ENCODE measurements at places on chromosomes 2 and 18.

GRCh38 chr2:119480718-119481142 is 43.6 kb downstream of the SCTR start:
- no peak for DNase-seq

DNA sequence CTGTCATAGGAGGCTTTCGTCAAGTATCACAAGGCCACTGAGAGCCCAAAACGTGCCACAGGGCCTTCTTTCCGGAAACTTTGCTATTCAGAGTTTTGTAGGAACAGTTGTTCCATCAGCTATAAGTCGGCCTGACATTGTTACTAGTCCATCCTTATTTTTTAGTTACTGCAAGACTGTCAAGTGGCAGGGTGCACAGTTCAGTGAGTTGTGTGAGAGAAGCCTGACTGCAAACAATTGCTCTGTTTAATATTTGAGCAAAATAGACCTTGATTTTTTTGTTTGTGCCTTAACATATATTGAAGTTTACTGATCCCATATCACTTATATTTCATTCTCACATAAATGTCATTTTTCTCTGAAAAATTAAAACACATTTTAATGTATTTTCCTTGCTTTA is 110.1 kb downstream of the GALNT1 start:
- DNase-seq: no peak

- no peak for DNase-seq
Measured at GRCh38 chr2:58702302-58702885, 461.3 kb upstream of the FANCL start.

DNA sequence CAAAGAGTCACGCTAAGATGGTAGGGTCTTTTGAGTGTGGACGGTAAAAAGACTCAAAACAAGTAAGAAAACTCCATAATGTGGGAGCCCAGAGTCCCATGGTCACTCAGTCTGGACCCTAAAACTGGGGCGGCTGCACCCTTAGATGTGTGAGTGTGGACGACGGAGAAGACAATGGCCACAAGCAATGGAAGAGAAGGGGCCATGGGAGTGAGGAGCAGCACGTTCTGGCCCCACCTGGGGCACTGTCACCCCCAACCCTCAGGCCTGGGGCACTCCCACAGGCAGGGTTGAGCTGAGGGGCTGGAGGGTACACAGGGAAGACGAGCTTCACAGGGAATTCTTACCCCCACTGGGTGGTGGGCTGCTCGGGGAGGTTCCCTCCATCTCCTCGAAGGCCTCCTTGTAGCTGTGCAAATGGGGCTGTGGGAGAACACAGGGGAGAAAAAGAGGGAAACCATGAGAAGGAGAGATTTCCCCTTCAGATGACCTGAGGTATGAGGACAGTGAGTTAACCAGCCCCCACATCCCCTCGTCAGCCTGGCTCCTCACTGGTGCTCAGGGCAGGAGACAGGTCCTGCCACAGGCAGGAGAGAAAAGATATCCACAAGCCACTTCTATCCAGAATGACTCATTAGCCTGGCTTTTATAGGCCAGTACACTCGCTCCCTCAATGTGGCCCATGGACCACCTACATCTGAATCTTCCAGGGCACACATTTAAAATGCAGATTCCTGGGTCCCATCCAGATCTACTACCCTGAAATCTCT is 167.9 kb downstream of the TNS1 start:
- DNase-seq: no peak

GRCh38 chr2:235674146-235674545 is 180.3 kb downstream of the AGAP1 start:
- no peak for DNase-seq

DNA sequence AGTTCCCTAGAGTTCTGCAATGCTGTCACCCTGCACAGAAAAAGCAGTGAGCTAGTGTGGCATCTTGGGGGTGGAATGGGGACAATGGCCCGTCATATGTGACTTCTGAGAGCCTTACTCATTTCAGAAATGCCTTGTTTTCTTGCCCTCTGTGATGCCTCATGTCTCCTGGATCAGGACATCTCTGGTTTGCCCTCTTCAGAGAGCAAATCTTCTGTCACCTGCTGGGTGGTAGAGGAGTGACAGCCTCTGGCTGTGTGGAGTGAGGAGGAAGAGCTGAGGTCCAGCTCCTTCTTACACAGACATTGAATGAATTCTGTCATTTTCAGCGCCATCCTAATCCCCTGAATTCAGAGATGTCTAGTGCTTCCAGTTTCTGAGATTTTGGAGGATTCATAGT is 55.6 kb upstream of the PHLPP1 start:
- no peak for DNase-seq

DNA sequence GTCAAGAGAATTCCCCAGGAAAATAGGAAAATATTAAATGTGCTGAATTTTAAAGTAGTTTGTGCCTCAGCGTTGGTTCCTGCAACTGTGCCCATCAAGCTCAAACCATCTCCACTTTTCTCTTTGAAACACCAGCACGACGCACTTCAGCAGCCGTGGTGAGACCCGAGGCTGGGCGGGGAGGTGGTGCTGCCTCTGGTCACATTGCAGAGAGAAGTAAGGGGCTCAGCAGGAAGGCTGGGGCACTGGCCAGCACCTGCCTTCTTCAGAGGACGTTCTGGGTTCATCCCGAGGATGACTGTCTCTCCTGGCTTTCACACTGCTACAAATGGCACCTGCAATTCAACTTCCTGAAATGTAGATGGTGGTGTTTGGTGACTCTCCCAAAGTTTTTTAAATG is 323.7 kb upstream of the SALL3 start:
- DNase-seq: no peak

- no peak for DNase-seq
Measured at GRCh38 chr2:133643863-133644262, 75.6 kb upstream of the NCKAP5 start.

GRCh38 chr2:234851451-234851850 is 100.4 kb upstream of the SH3BP4 start:
- DNase-seq: no peak

DNA sequence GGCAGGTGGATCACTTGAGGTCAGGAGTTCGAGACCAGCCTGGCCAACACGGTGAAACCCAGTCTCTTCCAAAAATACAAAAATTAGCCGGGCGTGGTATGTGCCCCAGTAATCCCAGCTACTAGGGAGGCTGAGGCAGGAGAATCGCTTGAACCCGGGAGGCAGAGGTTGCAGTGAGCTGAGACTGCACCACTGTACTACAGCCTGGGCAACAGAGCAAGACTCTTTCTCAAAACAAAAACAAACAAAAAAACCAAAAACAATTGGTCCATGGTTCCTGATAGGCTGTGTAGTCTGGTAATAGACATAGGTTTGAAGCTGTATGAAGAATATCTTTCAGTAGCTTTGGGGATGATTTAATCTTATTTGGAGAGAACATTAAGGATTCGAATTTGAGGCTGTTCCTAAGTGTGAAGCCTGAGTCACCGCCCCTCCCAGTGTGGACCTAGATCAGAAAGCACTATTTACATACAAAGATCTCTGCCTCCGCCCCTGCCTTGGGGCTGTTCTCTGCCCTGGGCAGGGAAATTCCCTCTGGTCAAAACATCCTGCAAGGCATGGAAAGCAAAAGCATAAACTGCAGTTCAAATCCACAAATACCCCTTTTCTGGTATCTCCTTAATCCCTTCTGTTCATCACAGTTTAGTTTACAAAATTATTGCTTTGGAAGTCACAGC is 52.8 kb upstream of the PMAIP1 start:
- no peak for DNase-seq

DNA sequence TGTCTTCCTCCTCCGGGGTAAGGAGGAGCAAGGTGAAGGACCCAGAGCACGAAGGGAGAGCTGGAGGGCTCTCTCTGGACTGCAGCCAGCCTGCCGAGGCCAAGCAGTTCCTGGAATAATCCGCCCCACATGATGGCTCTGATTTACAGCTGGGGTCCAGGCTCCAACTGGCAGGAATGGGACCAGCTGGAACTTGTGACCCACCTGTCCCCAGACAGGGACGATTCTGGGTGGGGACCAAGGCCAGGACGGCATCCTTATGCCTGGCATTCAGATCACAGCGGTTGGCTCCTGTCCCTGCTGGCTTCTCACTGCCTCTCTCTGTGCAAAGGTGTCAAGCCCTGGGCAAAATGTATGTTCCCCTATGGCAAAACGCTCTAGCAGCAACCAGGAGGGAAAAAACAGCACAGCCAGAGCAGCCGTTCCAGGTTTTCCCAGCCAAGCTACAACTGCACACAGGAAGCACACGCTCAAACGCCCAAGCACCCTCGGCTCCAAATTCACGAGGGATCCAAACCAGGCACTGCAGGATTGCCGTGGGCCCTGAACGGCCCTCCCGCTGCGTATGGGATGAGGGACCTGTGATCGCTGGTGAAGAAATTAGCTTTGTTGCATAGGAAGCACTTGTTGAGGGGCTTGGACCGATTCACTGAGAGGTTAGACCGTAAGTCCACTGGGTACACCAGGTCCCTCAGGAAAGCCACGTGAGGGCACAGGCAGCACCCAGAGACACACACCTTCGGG is 35.8 kb downstream of the FAM178B start:
- DNase-seq: no peak

DNA sequence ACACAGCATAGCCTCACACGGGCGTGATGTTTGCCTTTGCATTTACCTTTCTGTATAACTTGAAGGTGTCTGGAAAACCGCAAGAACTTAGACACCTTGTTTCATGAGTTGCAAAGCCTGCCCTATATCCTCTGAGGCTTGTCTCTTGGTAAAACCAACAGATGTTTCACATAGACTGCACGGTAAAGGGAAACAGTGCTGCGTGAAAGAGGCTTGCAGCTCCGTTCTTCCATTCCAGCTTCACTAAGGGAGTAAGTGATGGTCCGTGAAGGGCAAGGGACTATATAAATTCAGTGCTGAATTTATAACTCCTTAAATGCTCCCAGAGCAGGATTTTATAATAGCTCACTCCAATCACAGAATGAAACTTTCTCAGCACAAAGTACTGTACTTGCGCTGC is 360.5 kb downstream of the SOX11 start:
- no peak for DNase-seq

DNA sequence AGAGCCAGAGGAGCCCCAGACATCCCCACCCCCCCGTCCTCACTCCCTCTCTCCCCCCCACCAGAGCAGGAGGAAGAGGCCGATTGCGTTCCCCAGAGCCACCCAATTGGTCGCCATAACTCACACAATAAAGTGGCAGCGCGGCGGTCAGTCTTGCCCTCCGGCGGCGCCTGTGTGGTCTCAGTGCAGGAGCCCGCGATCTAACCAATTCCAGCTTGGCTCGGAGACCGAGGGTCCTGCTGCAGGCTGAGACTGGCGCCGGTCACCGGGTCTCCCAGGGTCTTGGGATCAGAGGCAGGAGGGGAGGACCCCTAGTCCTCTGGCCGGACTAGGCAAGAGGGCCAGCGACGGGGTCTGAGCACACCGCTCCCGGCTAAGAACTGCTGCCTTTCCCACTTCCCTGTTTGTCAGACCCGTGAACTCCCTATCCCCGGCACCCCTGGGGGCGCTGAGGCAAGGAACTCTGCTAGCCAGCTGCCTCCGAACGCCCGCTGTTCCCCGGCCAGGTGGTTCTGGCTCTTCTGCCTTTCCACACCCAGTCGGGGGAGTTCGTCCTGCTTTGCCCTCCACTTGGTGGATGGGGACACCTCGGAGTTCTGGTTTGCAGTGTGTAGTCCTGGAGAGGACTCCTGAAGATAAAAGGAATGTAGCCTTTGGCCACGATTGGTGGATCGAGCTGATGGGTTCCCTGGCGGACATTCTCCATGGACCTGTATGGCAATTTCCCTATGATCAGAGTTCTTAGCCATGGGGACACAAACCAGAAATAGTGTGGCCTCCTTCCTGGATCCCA is 1.0 kb upstream of the HOXD12 start:
- no peak for DNase-seq

DNA sequence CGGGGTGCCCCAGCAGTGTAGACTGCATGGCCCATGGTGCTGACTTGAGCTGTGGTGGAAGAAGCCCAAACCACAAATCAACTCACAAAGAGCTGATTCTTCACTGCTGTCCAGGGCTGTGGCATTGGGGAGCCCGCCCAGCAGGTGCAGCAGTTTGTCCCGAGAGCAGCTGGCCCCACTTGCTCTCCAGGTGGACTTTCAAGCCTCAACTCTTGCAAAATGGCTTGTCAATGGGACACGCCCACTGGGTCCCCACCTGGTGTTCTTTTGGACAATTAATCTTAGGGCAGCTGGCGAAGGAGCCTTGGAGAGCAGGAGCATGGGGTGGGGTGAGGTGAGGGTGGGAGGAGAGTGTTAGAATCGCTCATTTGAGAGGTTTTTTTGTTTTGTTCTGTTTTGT is 117.9 kb downstream of the MYCN start:
- DNase-seq: no peak

DNA sequence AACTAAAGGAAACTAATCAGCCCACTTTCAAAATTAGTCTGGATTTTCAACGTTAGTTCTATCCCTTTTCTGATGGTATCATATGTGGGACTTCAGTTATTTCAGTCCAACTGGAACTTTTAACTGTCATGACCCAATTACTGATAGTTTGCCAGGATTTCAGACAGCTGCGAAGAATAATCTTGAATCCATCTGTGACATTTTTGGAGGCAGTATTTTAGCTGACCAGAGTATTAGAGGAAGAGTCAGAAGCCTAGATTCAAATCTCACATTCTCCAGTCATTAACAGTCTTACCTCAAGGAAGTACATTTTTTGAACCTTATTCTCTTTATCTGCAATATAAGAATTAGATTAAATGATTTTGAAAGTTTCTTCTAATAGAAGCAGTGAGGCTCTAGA is 81.3 kb downstream of the PTRHD1 start:
- no peak for DNase-seq

GRCh38 chr2:232839411-232840079 is 30.5 kb upstream of the SNORC start:
- DNase-seq: no peak

- DNase-seq: no peak
Measured at GRCh38 chr18:40692871-40693270, 1262.2 kb upstream of the PIK3C3 start.

GRCh38 chr2:219574484-219575311 is 2.6 kb downstream of the INHA start:
- DNase-seq: no peak

- DNase-seq: no peak
Measured at GRCh38 chr2:69753659-69754363, 11.9 kb downstream of the ANXA4 start.

- no peak for DNase-seq
Measured at GRCh38 chr2:174659069-174659900, 61.7 kb upstream of the WIPF1 start.

- no peak for DNase-seq
Measured at GRCh38 chr18:61201511-61201910, 131.7 kb upstream of the CDH20 start.

DNA sequence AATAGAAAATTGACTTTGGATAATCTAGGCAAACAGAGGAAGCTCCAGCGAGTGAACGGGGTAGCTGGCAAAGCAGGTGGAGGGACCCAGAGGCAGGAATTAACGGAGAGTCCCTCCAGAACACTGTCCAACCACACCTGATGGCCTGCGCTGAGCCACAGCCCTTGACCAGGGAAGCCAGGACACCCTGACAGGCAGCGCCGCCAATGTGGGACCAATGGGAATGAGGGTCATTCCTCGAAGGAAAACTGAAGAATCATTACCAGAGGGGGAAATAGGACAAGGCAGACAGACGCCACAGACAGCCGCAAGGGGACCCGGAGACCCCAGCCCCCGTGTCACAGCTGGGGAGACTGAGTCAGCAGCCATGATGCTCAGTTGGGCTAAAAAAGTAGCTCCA is 40.8 kb downstream of the HDAC4 start:
- DNase-seq: no peak

- no peak for DNase-seq
Measured at GRCh38 chr2:102940684-102941083, 178.9 kb downstream of the TMEM182 start.

- no peak for DNase-seq
Measured at GRCh38 chr18:46337271-46337670, 233.1 kb downstream of the HAUS1 start.
